Urothelium cell line (cell line): ENCODE measurements at places on chromosomes 1 and 21.

DNA sequence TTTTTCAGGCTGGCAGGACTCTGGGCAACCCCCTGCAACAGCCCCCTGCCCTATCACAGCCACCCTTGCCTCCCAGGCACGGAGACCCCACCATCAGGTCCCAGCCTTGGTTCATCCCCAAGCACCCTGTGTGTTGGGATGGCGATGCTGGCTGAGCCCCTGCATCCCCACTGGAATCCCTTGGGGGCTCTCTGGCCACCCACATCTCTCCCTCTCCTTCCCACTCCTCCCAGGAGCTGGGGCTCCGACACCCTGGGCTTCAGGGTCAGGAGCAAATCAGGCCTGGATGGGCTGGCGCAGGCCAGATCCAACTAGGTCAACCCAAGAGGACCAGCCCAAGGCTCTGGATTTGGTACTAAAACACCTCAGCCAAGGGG, 25.9 kb downstream of the COL6A1 start:
- DNase-seq, result no peak

GRCh38 chr1:113057006-113057405, 16.0 kb upstream of the LRIG2 start:
- DNase-seq, result no peak

DNA sequence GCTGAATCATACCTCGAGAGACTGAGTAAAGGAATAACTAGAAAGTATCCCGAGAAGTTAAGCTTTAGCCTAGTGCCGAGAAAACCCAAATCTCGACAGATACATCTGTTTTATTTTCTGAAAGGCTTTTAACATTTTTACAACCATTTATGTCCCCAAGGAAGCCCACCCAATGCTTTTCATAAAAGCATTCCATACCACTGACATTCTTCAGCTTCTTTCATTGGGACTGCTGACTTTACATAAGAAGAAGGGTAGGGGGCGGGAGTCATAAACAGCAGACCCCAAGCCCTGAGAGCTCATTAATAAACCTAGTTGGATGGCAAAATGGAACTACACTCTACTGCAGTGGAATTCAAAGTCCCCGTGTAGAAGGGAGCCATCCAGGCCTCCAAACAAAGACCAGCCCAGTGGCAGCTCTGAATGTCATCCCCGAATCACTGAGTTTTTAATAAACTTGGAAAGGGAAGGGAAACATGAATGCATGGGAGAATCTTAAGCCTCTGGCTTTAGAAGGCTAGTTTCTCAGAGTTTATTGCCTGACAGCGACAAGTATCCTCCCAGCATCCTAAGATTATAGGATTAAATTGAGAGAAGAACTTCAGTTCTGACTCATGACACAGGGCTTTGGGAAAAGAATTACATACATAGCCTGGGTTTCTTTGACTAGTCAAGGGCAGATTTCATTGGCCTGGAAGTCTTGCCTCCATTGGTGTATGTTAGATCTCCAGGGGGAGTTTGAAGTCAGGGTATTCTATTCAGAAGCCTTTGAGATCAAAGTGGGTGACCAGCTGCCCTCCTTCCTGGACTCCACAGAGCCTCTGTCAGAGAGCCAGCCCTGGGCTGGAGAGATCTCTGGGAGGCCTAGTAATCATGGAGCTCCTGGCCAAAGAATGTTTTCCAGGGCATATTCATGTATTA, 3.7 kb downstream of the ATF3 start:
- no peak for DNase-seq

DNA sequence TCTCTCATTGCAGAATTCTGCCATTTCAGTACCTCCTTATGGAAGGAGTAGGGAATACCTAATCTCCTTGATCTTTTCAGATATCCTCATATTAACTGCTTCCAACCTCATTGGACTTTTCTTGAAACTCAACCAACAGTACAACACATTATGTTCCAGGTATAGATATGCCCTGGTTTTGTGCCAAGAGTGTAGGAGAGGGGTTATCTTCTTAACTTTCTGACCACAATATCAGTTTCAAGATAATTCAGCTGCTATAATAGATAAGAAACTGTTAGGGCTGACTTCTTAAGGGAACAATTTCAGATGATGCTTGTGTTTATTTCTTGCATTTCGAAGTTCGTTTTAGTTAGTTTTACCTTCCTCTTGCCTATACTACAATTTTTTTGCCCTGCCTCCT, 2.1 kb upstream of the LPGAT1 start:
- DNase-seq, result no peak

GRCh38 chr1:30412241-30413110, 310.9 kb downstream of the MATN1 start:
- peak; percentile 42 for DNase-seq

- DNase-seq, result no peak
These were observed 14.7 kb upstream of the DISC1 start for GRCh38 chr1:231611851-231612250.

- DNase-seq, result peak; percentile 14
These were observed 26.7 kb upstream of the C8B start for GRCh38 chr1:56992318-56993125.

DNA sequence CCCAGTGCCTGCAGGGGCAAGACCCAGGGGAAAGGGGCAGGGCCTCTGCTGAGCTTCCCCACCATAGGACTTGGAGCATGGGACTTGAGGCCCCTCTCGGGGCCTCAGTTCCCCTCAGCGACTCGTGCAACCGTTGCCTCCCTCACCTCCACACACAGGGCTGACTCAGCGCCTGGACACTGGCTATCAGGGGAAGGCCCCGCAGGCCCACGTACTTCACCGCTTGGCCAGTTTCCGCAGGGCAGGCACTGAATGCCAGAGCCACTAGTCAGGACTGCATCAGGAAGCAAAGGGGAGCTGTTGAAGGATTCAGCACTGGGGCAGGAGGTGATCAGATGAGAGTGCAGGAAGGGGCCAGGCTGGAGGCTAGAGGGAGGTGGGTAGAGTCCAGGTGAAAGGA, 15.5 kb upstream of the FAM131C start:
- DNase-seq, result peak; percentile 44

DNA sequence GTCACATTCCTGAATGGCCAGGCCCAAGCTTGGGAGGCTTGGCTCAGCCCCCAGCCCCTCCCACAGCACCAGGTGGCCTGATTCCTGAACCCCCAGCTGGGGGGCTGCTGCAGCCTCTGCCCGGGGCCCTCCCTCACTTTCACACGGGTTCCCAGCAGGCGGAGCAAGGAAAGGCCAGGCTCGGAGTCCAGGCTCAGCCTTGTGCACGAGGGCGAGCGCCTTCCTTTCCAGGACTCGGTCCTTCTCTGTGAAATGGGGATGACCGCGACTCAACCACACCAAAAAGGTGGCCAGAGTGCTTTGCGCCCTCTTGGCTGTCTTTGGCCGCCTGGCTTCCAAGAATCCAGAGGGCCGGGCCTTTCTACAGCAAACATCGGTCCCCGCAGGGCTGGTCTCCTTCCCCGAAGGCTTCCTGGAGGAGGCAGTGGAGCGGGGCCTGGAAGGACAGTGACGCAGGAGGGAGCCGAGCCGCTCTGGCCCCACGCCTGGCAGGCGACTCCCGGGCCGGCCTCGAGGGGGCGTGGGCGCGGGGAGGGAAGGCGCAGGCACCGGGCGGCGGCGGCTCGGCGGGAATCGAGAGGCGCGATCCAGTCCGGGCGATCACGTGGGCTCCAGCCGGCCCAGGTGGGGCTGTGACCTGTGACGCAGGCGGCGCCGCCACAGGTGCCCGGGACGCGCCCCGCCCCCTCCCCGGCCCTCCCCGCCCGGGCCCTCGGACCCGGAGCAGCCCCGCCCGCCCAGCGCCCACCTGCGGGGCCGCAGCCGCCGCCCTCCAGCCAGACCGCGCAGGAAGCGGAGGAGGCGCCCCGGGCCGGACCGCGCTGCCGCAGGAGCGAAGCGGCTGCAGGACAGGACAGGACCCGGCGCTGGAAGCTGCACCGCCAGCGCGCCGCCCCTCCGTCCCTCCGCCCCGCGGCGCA, at the start of gene ARHGEF16:
Gene ARHGEF16, plus strand, starts transcription at position 775 of the 920 bp plus-strand sequence. CDS start 8,420 bp downstream, outside the sequence.
- peak; percentile 72 for DNase-seq

DNA sequence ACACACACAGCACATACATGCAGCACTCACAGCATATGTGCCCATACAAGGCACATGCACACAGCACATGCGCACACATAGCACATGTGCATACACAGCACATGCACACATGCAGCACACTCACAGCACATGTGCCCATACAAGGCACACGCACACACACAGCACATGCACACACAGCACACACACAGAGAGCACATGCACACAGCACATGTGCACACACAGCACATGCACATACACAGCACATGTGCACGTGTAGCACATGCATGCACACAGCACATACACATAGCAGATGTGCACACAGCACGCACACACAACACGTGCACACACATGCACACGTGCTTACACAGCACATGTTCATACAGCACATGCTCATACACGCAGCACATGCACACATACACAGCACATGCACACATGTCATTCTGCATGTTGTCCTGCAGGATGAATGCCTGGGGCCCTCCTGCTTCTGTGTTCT, 48.1 kb downstream of the PCNT start:
- no peak for DNase-seq

DNA sequence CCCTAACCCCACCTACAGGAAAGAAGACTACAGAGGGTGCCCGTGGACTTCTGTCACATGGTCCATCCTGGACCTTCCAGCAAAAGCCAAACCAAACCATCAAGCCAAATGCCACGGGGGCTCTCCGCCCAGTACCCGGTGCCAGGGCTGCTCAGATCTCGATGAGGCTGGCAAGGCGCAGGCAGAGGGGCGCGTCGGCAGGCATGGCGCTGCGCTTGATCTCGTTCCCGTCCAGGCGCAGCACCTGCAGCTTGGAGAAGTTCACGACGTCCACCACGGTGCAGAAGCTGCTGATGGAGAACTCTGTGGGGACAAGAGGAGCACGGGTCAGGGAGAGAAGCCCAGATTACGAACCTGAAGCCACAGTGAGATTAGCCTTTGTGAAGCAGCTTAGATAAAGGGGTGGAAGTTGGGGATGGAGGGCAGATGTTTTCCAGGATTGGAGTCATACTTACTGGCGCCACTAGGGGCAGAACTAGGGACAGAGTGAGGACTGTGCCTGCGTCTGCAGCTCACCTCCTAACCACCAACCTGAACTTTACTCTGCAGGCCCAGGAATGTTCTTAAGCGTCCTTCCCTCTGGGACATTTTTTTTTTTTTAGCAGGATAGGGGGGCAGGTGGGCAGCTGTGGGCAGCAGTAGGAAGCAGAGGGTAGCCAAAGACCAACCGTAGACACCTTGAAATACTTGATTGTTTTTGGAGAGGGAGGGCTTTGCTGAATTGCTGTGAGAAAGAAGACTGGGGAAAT, 8.6 kb downstream of the FMOD start:
- DNase-seq, result peak; percentile 83

DNA sequence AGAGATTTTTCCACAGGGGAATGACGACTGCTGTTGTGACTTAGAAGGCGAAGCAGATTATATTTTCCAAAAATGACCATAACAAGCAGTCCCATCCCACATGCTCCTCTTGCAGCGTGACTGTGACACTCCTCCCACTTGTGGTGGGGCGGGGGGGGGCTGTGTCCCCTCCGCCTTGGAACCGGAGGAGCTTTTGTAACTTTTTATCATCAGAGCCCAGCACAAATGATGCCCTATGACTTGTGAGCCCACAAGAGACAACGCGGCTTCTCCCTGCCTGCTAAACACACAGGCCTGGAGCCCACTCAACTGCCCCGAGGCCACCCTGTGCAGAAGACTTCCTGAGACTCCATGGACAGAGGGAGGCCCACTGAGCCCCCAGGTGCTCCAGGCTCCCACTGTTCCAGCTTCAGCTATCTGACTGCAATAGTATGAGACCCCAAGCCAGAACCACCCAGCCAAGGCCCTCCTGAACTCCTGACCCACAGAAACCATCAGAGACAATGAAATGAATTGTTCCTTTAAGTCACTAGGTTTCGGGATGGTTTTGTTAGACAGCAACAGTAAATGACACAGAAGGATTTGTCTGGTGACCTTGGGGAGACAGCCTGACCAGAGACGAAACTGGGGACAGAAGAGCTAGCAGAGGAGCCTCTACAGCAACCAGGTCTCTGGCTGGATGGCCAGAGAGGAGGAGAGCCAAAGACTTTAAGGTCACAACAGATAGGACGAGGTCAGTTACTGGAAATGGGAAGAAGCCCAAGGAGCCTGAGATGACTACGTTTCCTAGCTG, 58.8 kb downstream of the CAPZB start:
- DNase-seq, result no peak

DNA sequence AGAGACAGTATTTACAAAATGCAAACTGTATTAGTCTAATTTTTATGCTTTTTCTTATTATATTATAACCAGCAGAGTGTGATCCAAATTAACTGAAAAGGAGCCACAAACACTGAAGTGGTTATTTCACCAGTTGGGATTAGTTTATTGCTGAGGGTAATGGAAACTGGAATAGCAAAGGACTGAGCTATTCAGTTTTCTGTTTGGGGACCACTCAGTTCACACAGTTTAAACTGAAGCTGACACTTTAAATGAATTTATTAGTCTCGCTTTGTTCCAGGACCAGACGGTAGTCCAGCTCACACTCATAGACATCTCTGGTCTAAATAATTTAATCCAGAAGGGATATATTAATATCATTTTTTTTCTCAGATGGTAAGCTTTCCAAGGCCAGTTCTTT, 410.7 kb downstream of the LTN1 start:
- no peak for DNase-seq

GRCh38 chr1:169473347-169473746, 12.4 kb downstream of the SLC19A2 start:
- DNase-seq, result no peak

- no peak for DNase-seq
These were observed 804.4 kb downstream of the BRINP3 start for GRCh38 chr1:189673217-189673616.

DNA sequence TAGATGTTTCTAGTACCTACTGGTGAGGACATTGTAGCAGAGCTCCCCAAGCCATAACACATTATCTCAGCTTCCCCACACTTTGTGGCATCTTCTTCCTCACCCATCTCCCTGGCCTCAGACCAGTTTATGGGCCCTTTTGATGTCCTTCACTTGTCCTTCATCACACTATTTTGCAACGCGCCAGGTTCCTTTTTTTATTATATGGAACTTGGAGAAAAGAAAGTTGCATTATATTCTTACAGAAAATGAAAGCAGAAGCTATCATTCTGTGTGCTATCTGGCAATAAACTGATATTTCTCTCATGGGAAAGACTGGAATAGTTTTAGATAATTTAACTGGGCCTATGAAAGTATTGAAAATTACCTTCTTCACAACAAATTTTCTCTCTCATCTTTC, 196.9 kb upstream of the ETV3 start:
- DNase-seq, result no peak

DNA sequence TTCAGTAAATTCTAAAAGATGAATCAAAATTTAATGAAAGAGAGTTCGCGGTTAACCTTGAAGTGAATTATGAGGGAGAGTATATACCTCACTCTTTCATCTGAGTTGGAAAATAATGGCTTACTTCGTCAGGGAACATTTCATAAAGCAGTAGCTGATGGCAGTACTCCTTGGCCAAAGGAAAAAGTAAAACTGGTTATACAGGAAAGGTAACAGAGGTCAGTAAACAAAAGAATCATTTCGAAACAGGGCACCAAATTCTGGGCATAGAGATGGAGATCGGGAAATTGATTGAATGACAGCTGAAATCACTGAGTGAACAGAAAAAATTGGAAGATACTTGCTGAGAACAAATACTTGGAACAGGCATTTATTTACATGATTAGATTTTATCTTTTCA, 199.0 kb downstream of the OLFM3 start:
- DNase-seq, result no peak

GRCh38 chr21:43284238-43284637, 115.4 kb downstream of the CRYAA start:
- no peak for DNase-seq
